T-helper 2 cell treated with Interferon-gamma antibody and Interleukin-4, amounts not matched to agents 5 μg/mL and 100 μg/mL, for 36 hours (primary cell): ENCODE measurements at places on chromosomes 13 and 19.

GRCh38 chr13:24348385-24348784, 39.0 kb downstream of the C1QTNF9 start:
- DNase-seq = no peak

GRCh38 chr13:106424805-106425204, 110.7 kb downstream of the EFNB2 start:
- no peak for DNase-seq

- no peak for DNase-seq
Measured at GRCh38 chr19:20167651-20168122, 673 bp downstream of the ZNF486 start.

- no peak for DNase-seq
Measured at GRCh38 chr13:23146811-23147625, 33.8 kb upstream of the SGCG start.

DNA sequence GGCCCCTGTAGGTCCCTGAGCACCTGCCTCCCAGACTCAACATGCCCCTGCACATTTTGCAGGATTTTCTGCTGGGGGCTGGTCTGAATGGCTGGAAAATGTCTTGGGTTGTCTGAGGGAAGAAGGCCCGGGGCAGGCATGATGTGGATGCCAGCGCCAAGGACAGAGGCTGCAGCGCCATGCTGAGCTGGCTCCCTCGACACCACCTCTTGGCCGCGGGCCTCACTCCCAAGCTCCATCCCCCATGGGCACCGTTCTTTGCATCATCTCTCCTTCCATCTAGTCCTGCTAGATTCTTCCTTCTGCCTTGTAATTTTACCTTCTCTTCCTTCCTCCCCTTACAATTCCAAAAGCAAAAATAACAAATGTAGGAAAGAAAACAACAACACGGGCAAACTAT, 70.6 kb downstream of the ZIC5 start:
- no peak for DNase-seq
